Activated CD8-positive, alpha-beta memory T cell treated with anti-CD3 and anti-CD28 coated beads for 48 hours (primary cell): ENCODE measurements at places on chromosomes 1 and 21.

DNA sequence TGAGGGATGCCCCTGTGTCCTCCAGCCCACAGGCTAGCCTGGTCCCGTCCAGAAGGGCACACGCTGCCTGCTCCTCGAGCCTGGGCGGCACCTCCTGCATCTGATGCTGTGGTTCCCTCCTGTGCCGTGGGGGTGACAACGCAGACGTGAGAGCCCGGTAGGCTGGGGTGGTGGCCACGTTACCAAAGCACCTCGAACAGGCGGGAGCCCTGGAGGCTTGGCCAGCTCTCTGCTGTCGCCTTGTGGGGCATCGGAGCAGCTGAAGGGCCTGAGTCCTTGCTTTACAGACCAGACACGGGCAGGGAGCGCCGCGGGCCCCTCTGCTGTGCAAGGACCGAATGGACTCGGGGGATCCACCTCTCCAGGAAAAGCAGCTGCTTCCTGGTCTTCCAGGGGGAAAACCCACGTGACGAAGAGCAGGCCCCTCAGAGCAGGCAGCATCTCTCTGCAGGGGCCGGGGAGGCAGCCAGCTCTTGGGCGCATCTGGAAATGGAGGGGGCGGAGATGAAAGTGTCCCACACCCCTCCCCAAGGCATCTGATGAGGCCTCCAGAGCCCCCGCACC, 133.3 kb downstream of the NPHP4 start:
- no peak for DNase-seq

DNA sequence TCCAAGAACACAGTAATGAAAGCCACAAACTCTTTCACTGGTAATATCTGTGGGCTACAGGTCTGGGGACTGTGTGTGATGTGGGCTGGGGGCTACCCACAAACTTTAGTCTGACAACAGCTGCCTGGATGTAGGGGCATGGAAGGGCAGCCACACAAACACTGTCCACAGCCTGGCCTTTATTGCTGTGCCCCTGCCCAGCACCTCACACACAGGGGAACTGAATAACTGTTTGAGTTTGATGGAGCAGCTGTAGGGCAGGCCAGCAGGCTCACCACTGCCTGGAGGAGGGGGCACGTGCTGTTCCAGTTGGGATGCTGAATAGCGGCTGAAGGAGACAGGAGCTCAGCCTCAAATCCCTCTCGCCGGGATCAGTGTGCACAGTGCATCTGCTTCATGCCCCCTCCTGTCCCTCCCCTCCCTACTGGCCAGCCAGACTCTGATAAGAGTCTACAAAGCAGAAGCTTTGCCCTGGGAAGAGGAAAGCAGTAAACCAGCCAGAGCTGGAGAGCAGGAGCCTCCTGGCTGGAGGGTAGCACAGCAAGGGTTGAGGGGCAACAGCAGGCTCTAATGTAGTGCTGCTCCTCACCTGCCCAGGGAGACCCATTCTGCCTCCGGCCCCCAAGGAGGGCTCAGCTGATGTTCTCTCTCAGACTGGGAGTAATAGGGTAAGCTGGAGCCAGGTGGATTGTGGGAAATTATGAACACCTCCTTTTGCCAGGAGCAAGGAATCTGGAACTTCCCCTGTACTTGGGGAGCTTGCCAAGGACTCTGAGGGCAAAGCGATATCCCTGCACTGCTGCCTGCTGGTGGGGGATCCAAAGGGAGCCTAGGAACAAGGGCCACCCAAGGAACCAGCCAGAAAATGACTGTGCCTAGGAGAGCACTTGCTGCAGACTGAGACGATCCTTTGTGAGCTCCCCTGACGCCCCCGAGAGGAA, 70.2 kb upstream of the GOLT1A start:
- no peak for DNase-seq

DNA sequence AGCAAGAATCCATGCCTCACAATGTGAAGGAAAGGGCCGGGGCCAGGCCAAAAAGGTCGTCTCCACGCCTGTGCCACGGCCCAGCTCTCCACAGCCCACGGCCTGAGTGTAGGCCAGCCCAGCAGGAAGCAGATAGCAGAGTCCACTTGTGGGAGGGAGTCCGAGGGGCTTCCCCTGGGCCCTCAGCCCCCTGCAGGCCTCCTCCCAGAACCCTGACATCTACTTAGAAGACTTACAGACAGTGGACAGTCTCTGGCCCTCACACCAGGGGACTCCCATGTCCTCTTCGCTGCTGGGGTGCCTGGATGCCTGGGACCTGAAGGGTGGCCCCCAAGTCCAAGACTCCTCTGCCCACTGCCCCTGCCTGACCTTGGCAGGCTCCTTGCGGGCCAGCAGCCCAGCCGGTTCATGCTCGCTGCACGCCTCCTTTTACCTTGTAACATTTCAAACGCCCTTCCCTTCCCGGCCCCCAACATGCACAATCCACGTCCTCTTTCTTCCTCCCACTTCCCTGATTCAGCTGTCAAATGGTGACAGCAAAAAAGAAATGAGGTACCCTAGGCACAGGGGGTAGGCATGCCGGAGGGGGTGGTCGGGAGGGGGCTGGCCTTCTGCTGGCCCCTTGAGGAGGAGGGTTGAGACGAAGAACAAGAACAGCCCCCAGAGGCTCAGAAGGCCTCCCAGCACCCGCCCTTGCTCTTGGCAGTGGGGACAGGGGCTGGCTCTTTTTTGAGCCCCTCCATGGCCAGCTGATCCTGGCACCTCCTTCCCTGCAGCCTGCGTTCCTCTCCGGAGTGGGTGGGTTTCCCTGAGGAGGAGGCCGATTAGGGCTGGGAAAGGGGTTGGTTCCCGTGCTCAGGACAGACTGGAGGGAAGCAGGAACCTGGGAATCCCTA, 997 bp upstream of the PTPN7 start:
- no peak for DNase-seq

GRCh38 chr1:63758791-63759190, 15.0 kb upstream of the ROR1 start:
- no peak for DNase-seq

DNA sequence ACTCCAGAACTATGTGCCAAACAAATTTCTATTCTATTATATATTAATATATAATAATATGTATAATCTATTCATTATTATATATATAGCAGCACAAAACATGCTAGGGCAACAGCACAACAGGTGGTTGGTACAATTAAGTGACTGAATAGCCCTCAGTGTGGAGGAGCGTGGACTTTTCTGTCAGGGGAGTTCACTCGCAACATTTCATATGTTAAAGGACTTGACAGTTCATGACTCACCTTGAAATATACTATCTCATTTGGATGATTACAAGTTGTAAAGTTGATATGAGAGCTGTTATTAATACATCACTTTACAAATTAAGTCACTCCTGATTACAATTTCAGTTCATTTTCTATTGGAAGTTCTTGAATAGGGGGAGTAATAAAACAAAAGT, 178.4 kb downstream of the LHX8 start:
- no peak for DNase-seq

DNA sequence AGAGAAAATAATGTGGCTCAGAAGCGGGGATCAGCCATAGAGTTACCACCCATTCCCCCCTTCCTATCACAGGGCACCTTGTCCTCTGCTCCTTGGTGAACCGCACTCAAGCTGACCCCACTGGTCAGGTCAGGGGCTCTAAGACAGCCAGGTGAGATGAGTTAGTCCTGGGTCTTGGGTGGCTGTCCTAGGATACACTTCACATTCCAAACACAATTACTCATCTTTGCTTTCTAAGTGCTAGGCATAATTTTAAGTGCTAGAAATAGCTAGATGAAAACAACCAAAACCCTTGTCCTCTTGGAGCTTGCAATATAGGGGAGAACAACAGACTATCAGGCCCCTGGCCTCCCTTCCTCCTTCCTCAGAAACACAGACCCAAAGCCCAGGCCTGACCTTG, 7.8 kb upstream of the MUTYH start:
- DNase-seq: no peak

- peak; percentile 64 for DNase-seq
Measured at GRCh38 chr1:206507284-206508129, at the start of gene RASSF5. TSS of gene RASSF5 (plus strand) at chr1:206507531. CDS start at chr1:206507603, 72 bp downstream.
